ENCODE measurements at places on chromosomes 5 and 9.

- peak; percentile 27 for DNase-seq
Measured at GRCh38 chr5:54742417-54742891, 224.9 kb downstream of the SNX18 start.

- no peak for DNase-seq
Measured at GRCh38 chr9:95302479-95302878, 15.0 kb downstream of the FANCC start.

GRCh38 chr9:1804128-1804865 lies 210.8 kb upstream of the SMARCA2 start:
- no peak for DNase-seq

- DNase-seq = no peak
Measured at GRCh38 chr5:83426855-83427254, 44.7 kb upstream of the VCAN start.

DNA sequence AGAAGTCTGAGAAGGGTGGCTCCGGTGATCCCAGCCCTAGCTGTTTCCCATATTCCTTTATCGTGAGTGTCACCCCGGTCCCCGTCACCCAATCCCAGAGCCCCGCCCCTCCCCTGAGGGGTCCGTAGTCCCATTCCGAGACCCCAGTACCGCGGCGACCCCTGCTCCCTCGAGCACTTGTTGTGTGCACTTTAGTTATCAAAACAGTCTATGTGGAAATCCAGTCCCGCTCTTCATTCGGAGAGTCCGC lies 223 bp downstream of the LRSAM1 start:
- DNase-seq = no peak

Data from neural progenitor cell (in vitro differentiated cells).